ENCODE measurements at places on chromosomes 5 and 9.

- no peak for DNase-seq
Observed at GRCh38 chr5:79263290-79263689, 27.4 kb downstream of the JMY start.

GRCh38 chr5:35681911-35682310 is 64.2 kb downstream of the SPEF2 start:
- no peak for DNase-seq

DNA sequence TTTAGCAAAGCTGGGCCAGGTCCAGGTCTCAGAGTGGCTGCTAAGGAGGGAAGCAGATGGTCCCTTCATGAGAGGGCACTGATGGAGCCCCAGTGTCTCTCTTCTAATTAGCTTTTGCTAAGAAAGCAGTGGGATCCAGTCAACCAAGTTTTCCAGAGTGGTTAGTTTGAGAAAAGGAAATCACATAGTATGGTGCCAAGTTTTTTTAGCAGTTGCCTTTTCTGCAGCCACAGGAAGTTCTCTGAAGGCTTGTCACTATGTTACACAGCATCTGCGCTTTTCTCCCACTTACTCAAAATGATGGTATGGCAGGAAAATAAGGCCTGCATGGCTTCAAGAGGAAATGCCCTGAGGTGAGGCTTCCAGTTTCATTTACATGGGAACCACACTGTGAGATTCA is 331.5 kb upstream of the ZNF462 start:
- no peak for DNase-seq

DNA sequence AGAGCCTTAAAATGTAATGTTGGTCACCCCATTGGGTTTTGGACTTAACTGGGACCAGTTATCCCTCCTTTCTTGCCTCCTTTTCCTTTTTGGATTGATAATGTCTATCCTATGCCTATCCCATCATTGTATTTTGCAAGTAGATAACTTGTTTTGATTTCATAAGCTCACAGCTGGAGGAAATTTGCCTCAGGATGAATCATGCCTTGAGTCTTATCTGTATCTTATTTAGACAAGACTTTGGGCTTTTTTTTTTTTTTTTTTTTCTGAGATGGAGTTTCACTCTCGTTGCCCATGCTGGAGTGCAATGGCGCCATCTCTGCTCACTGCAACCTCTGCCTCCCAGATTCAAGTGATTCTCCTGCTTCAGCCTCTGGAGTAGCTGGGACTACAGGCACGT is 443.3 kb downstream of the DNAH5 start:
- no peak for DNase-seq

DNA sequence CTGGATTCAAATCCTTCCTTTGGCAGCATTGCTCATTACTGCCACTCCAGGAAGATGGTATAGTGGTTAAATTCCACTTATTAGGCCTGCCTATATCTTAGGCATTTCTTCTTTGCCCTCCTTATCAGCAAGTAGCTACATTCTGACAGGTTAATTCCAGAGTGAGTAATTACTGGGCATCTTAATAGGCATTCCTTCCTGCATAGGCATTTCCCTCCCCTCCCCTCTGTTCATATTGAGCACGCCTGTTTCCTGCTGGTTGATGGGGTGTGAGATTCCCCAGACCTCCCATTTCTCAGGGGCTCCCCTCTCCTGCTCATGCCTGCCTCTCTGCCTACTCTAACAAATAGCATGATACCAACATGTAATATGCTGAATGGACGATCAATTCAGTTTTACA is 305.9 kb downstream of the CYLC2 start:
- no peak for DNase-seq
